ENCODE measurements at places on chromosomes 13 and 19.
A peak's percentile ranks its signal among the peaks of the same experiment; 100 is the strongest.

- DNase-seq = no peak
These were observed 140.9 kb downstream of the TBC1D4 start for GRCh38 chr13:75341028-75341427.

DNA sequence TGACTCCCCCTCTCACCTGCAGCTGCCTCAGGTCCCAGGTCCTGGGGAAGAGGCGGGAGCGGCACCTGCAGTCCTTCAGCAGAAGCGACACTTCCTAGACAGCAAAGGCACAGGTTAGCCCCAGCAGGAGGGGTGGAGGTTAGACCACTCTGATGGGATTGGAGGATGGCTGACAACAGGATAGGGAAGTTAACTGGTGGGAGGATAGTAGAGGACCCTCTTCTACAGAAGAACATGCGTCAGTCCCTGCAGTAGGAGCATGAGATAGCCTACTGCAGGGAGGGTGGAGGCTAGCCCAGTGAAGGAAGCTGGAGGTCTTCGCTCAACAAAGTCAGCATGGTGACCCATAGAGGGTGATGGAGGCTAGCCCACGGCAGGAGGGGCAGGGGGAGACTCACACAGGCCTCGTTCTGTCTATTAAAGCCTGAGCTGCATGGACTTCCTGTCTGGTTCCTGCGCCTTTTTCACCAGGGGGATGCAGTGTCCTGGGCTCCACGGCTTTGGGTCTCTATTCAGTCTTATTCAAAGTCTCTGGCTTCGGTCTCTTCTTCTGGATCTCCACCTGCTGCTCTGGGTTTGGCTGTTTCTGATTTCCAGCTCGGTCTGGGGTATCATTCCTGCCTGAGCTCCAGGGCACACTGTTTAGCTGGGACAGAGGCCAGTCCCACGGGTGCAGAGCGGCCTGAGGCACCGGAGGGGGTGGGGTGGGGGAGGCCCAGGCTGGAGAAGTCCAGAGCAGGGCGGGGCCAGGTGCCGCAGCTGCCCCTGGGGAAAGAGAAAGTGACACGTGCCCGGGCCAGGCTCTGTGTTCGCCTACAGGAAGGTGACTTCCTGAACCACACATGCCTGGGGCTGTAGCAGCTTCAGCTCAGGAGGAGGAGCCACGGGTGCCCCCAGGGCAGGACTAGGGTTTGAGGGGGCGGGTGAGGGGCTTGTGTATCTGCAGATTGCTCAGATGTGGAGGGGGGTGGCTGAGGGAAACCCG is 7.3 kb downstream of the IFNL3 start:
- no peak for DNase-seq

DNA sequence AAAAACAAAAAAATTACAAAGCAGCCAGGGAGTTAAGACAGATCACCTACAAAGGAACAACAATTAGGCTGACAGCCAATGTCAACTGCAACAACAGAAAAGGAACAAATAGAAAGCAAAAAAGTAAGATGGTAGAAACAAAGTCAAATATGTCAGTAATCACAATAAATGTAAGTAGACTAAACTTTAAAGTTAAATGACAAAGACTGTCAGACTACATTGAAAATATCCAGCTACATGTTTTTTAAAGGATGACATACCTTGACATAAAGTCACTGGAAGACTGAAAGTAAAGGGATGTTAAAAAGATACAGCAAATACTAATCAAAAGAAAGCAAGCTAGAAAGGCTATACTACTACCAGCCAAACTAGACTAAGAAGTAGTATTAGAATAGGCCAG is 14.9 kb downstream of the TMEM161A start:
- DNase-seq = no peak

DNA sequence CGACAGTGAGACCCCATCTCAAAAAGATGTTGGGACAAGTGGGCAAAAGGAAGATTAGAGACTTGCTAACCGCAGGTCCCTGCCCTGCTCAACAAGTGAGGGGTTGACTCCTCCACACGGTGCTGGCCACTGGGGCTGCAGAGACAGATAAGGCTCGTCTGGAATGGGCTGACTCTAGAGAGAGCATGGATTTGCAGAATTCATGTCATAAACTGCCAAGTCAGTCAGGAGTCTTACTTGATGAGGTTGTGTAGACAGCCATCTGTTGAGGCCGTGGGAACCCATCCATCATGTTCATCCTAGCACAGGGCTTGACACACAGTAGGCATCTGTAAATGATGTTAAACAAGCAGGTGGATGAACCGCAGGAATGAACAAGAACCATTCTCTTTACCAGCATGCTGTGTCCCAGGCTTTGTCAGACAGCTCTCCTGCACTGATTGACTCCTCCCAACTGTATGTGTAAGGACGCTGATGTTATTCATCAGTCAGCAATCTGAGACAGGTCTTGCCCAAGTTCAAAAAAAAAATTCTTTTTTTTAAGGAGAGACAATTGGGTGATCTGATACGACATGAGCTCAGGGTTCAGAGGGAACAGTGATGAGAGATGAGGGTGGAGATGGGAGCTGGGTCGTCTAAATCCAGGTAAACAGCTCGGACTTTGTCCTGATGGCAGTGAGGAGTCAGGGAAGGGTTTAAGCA is 8.8 kb downstream of the PAF1 start:
- DNase-seq = no peak

- no peak for DNase-seq
These were observed 4.0 kb upstream of the RB1 start for GRCh38 chr13:48299591-48299990.

GRCh38 chr19:51986309-51987291 is at the start of gene ZNF350:
TSS of gene ZNF350 (minus strand) at chr19:51986840. CDS start at chr19:51974360, 12,480 bp downstream.
- DNase-seq = peak; percentile 71

- no peak for DNase-seq
These were observed 9.5 kb downstream of the ZNF30 start for GRCh38 chr19:34936184-34936583.

GRCh38 chr13:73704587-73704986 is 429.6 kb downstream of the KLF12 start:
- DNase-seq = no peak

DNA sequence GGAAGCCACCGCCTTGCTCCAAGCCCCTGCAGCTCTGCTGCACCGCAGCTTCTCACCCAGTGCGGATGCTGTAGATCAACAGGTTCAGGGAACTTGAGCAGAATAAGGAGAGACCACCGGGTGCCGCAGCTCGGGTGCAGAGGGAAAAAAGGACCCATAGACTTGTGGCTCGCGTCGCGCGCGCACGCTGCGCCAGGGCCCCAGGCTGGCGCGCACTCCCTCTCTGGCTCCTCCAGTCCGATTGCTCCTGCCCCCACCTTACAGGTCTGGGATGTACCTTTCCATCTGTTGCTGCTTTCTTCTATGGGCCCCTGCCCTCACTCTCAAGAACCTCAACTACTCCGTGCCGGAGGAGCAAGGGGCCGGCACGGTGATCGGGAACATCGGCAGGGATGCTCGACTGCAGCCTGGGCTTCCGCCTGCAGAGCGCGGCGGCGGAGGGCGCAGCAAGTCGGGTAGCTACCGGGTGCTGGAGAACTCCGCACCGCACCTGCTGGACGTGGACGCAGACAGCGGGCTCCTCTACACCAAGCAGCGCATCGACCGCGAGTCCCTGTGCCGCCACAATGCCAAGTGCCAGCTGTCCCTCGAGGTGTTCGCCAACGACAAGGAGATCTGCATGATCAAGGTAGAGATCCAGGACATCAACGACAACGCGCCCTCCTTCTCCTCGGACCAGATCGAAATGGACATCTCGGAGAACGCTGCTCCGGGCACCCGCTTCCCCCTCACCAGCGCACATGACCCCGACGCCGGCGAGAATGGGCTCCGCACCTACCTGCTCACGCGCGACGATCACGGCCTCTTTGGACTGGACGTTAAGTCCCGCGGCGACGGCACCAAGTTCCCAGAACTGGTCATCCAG is 964 bp downstream of the PCDH17 start:
- DNase-seq = no peak

- DNase-seq = no peak
These were observed 261.7 kb downstream of the MTUS2 start for GRCh38 chr13:29081697-29082440.

DNA sequence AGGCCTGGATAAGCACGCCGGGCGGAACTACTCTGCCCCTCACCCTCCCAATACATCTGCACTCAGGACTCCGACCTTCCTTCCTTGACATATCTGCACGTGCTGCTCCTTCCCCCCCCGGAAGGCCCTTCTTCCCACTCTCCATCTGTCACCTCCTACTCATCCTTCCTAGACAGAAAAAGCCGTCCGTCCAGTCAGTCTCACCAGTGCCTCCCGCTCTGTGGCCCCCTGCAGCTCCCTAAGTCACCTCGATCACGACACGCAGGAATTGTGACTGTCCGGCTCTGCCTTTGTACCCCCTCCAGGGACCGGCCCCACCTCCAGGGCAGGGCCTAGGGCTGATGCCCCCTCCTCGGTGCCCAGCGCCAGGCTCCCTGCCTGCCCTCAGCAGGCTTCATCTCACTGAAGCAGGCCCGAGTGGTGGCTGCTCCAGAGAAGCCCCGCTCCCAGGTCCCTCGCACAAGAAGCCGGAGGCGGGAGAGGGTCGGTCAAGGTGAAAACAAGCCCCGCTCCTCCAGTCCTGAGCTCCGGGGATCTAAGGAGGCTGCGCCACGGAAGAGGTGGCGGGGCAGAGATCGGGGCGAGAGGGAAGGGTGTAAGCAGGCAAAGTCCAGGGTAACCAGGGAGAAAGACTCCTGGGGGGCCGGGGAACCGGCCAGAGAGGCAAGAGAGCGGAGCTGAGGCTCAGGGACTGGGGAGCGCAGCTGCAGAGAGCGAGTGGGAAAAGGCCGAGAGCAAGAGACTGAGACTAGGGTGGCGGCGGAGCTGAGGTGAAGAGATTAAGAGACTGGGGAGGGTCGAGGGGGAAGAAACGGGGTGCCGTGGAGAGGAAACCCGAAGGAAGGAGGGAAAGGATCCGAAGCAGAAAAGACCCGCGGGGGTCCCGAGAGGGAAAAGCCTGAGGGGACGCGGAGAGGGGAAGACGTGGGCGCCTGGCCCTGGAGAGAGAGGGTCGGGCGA is 1.1 kb downstream of the PPP6R1 start:
- no peak for DNase-seq

- no peak for DNase-seq
These were observed 77.5 kb downstream of the FNDC3A start for GRCh38 chr13:49053215-49053614.

DNA sequence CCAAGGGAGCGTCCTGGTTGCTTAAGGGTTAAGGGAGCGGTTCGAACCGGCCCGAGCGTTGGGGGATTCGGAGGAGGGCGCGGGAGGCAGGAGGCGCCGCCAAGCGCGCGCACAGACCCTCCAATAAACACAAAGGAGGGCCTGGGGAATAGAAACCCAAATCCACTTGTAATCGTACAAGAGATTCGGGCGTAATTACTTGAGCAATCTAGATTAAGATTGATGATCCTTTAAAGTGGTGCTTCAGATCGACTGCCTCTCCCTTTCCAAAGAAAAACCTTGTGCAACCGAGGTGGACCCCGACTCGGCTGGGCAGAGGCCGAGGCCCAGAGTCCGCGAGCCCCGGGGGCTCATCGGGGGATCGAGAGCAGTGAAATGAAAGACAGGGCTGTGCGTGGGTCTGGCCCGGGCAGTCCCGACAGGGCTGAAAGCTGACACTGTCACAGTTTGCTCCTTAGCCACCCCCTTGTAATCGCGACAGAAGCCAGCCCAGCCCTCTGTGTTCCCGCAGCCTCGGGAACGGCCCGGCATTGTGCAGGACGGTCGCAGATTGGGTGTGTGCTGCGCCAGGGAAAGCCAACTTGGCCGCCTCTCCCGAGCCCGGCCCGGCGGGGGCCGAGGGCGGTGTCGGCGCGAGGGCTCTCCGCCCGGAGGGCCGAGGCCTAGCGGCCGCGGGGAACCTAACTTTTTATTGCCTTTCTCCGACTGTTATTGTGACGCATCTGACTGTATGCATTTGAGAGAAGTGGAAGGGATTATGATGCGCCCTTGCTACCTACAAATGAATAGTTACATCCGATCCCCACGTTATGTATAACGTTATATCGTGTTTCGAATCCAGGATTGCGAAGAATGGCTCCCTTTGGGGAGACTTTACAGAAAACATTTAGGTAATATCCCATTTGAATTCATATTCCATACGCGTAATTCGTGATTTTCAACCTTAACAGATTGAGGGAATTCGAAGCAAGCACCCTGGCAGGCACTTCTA is 5.5 kb downstream of the MAB21L1 start:
- DNase-seq = no peak

- no peak for DNase-seq
These were observed 225.2 kb downstream of the FOXO1 start for GRCh38 chr13:40440990-40441820.

DNA sequence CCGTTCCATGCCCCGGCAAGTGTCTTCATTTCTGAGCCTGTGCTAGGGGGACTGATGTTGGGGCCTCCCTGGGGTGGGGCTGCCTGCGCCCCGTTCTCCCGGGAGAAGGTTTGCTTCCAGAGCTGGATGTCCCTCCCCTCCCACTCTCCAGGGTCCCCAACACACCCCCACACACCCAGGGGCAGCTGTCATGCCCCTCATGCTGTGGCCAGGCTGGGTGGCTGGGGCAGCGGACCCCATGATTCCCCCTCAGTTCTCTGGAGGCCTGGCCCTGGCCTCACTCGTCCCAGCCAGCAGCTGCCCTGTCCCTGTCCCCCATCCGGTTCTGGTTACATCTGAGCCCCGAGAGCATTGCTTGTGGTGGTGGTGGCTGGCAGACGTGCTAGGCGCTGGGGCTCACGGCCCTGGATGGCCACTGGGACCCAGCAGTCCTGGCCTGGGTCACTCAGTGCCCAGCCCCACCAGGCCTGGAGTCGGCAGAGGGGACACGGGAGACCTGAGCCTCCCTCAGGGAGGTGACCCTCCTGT is 184.8 kb downstream of the KDM4B start:
- no peak for DNase-seq

DNA sequence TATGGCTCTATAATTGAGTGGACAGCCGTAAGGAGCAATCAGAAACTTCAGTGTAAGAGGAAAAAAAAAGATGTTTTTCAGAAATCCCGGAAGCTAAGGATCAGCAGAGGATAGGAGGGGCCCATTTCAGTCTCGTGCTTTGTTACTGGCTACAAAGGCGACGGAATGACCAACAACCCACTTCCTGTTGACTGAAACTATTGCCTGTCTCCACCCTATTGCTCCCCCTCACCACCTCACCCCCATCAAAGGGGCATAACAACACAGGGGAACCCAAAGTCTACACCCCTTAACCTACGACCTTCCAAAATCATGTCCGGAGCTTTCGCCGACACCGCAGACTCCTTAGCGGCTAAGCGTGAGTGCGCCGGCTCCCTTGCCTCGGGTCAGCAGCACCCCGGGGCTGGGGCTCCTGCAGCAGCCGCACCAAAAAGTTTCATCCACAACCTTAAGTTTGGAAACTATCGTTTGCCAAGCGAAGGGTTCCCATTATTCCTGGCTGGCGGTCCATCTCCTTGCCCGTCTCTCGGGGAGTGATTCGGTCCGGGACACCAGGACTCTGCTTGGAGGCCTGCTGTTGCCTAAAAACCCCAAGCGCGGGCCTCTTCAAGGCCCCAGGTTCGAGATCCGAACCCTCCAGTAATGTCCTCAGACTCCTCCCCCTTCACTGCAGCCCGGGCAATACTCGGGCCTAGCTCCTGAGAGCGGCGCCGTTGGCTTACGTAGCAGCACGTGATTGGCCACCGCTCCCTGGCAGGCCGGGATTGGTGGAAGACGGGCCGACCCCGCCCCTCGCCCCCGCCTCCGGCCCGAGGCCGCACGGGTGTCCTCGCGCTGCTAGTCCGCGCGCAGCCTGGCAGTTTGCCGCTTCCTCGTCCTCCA is at the start of gene TPP2:
Gene TPP2 (plus strand): TSS at position 840 of the 882 bp plus-strand sequence. CDS start 53 bp downstream, outside the sequence.
- DNase-seq = peak; percentile 90

GRCh38 chr19:852136-853013 is at the start of gene ELANE:
TSS of gene ELANE (plus strand) at chr19:852303. CDS start at chr19:852329, 26 bp downstream.
- no peak for DNase-seq

Data from NCI-H187 treated with DMSO at 0.1 percent for 48 hours (cell line).